Choroid plexus epithelial cell (primary cell): ENCODE measurements at places on chromosomes 2 and 18.

GRCh38 chr2:169106563-169107545, 37.5 kb downstream of the DHRS9 start:
- no peak for DNase-seq

DNA sequence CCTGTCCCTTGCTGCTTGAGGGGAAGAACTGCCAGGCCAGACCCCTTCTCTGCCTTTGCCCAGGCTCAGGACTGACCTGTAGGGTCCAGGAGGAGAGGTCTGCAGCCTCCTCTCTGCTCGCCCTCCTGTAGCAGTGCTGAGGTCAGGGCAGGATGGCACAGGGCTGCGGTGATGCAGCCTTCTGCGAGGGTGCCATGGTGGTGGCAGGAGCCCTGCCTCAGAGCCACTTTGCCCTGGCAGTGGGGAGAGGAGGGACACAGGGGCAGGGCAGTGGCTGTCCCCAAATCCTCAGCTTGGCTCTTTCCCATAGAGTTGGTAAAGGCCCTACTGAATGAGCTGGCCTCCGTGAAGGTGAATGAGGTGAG, 884 bp downstream of the PROM2 start:
- no peak for DNase-seq

- DNase-seq, result no peak
These were observed 194.0 kb downstream of the LRATD1 start for GRCh38 chr2:14826518-14826917.

- no peak for DNase-seq
These were observed 508.4 kb downstream of the PLCL1 start for GRCh38 chr2:198312596-198313483.

DNA sequence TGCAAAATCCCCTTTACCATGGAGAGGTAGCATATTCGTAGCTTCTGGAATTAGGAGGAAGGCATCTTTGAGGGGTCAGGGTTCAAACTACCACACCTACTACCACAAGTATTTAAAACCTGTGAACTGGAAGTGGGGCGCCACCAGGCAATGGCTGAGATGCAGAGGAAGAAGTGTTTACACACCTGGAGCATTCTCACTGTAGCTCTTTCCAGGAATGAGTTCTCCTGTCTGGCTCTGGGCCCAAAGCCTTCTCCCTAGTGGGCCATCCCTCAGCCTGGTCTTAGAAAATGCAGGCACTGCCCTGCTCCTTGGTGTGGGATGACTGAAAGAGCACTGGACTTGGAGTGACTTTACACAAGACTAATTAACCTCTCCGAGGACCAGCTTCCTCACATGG, 30.7 kb upstream of the FOXI3 start:
- no peak for DNase-seq

DNA sequence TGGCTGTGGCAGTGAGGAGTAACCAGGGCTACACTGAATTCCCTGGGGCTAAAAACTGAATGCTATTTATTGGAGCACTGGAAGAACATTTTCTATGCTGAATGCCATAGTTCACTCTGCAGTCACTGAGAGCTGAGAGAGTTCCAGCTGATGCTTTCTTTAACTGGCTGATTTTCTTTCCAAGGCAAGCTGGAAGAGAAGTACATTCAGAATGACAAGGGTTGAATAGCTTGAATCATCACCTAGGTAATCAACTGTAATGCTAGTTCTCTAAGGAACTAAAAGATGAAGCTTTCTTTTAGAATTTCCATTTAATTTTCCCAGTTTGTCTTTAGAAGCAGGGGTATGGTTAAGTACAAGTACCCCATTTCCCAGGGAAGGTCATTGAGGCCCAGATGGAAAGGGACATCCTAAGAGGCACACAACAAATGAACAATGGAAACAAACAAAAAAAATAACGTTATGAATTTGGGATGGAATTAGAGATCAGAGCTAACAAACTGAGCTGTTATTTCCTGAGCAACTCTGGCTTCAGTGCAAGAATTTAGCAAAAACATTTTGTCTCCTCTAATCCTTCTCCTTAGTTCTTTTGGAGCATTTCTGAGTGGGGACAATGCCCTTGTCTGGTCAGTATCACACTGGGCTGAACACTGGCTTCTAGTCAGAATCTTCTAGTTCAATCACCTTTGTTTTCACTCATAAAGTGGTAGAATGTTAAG, 132.8 kb upstream of the REG3A start:
- DNase-seq, result no peak

DNA sequence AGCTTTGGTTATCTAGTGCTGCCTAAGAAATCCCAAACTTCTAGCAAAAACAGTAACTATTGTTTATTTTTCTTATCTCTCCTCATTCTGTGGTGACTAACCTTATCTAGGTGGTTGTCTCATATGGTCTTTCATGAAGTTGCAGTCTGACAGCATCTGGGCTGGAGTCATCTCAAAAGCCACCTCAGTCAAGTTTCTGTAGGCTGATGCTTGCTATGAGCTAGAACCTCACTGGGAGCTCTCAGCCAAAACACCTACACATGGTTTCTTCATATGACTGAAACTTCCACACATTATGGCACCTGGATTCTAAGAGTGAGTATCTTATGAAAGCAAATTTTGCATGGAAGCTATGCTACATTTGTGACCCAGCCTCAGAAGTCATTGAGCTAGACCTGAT, 596.4 kb upstream of the VRK2 start:
- DNase-seq, result no peak

DNA sequence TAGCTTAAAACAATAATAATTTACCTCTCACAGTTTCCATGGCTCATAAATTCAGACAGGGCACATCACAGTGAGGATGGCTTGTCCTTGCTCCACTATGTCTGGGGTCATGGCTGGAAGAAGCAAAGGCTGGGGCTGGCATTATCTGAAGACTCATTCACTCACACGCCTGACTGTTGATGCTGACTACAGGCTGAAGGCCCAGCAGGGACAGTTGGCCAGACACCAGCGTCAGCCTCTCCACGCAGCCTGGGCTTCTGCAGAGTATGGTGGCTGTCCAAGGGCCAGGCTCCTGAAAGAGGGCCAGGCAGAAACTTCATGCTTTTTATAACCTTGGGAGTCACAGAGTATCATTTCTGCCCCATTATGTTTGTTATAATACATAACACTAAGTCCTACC, 33.4 kb downstream of the YPEL5 start:
- no peak for DNase-seq

DNA sequence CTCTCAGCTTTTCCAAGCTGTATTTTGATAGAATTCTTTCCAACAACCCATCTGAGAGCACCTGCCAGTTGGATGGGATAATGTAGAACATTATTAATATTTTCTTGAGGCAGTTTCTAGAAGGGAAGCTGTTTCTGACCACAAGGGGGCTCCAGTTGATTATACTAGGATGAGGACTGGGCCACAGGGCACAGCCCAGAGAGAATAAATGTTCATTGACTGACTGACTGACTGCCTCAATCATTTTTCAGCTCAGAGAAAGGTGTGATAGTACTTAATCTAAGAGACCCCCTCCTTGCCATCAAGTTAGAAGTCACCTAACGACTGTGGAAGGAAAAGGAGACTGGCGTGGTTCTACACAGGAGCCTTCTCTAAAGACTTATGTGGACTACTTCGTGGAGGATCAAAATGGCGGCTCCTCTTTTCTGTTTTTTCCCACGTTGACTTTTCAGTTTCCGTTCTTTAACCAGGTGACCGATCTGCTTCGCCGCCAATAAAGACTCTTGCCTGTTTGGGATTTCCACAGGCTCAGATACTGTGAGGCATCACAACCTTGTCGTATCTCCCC, 31.9 kb upstream of the CREG2 start:
- peak; percentile 88 for DNase-seq

GRCh38 chr2:49225126-49225525, 70.8 kb upstream of the FSHR start:
- DNase-seq, result peak; percentile 12

DNA sequence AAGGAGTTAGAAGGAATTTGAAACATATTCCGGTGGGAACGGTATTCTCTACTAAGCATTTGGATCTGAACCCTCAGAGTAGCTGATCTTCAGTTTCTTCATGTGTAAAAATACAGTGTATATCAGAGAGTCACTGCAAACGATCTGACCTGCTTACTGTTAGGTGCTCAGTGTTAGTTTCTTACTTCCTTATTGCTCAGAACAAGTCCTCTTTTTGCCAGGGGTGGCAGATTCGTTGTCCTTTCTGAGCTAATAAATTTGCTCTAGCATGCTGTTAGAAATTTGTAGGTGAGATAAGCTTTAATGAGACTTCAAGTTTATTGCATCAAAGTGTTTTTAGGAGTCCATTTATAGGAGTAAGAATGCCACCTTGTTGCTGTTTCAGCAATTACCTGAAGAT, 15.8 kb downstream of the PLEKHA3 start:
- DNase-seq, result no peak

DNA sequence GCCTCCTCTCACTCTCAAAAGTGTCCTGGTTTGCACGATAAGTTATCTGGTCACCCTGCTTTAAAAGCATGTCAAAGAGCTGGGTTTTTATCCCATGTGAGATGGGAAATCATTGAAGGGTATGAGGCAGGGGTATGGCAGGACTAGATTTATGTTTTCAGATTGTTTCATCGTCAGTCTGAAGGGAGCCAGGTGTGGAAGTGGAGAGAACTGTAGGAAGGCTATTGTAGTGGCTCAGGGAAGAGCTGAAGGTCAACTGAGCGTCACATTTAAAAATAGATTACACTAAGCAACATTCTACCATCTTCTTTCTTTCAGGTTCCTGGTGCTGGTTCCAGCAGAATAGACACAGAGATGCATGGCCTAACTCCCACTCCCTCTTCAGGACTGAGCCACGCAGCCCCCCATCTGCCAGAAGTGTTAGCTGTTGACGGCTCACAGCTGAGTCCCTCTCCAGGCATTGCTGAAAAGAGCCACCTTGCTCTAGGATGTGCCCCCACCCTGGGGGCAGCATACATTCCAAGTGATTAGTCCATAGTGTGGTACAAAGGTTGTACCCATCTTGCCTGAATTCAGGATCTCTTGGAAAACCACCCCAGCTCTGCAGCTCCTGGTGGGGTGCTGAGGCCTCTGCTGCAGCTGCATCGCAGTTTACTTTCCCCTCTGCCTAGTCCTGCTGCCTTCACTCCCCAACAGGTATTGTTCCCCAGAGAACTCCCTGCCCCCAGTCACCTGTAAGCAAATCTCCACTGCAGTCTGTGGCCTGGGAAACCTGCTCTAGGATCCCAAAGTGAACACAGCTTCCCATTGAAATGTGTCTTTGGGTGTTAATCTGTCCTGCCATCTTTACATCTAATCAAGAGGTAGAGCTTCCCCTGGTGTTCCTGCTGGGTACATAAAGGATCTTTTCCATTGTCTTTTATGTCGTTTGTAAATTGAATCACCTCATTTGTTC, 79.5 kb upstream of the KLF7 start:
- DNase-seq, result no peak

- no peak for DNase-seq
These were observed 80.3 kb upstream of the SESTD1 start for GRCh38 chr2:179344970-179345369.

- DNase-seq, result peak; percentile 24
These were observed 45.7 kb downstream of the FAM210A start for GRCh38 chr18:13680612-13681011.

- no peak for DNase-seq
These were observed 18.9 kb downstream of the HPCAL1 start for GRCh38 chr2:10321622-10322021.

DNA sequence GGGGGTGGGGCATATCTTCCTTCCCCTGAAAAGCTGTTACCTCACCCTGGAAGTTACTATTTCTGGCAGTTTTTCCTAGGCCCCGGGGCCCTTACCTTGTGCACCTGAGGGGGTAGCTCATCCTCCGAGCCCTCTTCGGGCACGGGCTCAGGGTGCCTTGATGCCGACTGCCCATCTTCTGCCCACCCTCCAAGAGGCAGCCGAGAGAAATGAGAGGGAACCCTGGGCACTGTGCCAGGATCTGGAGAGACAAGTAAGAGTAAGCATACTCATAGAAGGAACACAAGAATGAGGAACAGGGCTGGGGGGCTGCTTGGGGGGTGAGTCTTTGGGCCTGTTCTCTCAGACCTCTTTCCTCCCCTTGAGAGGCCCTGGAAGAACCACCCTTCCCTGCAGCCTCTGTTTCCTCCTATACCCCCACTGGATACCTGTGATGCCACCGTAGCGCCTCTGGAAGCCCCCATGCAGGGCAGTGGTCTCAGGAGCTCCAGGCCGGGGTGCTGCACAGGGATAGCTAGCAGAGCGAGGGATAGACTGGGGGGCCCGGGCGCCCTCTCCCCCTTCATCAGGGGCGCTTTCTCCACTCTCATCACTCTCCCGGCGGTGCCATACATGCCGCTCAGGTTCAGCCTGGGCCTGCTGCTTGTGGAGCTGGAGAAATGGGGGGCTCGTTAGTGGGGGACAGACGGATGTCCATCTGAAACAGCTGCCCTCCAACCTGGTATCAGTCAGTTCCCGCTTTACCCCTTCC, 2.1 kb upstream of the ABCB6 start:
- DNase-seq, result no peak

- peak; percentile 45 for DNase-seq
These were observed 640 bp downstream of the SLC39A6 start for GRCh38 chr18:36128530-36128870.

DNA sequence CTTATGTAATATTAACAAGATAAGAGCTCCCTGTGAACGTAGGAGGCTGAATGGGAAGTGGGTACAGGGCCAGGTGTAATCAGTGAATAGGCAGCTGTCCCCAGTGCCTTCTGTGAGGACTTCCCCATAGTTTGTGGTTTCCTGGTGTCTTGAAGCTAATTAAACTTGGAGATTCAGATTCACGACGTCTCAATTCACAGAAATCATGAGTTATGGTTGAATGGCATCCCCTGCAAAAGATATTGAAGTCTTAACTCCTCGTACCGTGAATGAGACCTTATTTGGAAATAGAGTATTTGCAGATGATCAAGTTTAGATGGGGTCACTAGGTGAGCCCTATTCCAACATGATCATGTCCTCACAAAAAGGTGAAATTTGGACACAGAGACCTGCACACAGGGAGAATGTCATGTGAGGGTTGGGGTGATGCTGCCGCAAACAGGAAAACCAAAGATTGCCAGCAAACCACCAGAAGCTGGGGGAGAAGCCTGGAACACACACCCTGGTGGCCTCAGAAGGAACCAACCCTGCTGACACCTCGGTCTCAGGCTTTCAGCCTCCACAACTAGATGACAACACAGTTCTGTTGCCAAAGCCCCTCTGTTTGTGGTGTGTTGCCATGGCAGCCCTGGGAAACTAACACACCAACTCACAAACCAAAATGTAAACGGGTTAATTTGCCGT, 13.2 kb downstream of the ARL4C start:
- DNase-seq, result no peak

GRCh38 chr2:184031402-184032147, 566.8 kb upstream of the ZNF804A start:
- DNase-seq, result no peak

GRCh38 chr2:98769784-98770183, 38.9 kb upstream of the MGAT4A start:
- DNase-seq, result no peak

- peak; percentile 82 for DNase-seq
These were observed 73.5 kb downstream of the COLEC12 start for GRCh38 chr18:427005-427404.

DNA sequence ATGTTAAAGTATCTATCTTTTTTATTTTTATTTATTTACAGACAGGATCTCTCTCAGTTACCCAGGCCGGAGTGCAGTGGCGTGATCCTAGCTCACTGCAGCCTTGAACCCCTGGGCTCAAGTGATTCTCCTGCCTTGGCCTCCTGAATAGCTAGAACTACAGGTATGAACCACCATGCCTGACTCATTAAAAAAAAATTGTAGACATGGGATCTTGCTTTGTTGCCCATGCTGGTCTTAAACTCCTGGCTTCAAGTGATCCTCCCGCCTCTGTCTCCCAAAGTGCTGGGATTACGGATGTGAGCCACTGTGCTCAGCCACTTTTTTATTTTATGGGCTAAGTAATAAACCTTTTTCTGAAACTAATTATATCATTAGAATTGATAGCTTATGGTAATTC, 7.1 kb downstream of the MFSD6 start:
- no peak for DNase-seq

GRCh38 chr2:25279091-25279651, 62.6 kb downstream of the DNMT3A start:
- no peak for DNase-seq
